Activated CD4-positive, alpha-beta T cell treated with anti-CD3 and anti-CD28 coated beads, Interleukin-2, amount 50 U/mL, for 48 hours (primary cell): ENCODE measurements at places on chromosomes 3 and 15.

- DNase-seq: no peak
These were observed 45.8 kb upstream of the CCDC50 start for GRCh38 chr3:191283400-191283799.

- no peak for DNase-seq
These were observed 2.9 kb upstream of the ZNF710 start for GRCh38 chr15:89998141-89998661.

DNA sequence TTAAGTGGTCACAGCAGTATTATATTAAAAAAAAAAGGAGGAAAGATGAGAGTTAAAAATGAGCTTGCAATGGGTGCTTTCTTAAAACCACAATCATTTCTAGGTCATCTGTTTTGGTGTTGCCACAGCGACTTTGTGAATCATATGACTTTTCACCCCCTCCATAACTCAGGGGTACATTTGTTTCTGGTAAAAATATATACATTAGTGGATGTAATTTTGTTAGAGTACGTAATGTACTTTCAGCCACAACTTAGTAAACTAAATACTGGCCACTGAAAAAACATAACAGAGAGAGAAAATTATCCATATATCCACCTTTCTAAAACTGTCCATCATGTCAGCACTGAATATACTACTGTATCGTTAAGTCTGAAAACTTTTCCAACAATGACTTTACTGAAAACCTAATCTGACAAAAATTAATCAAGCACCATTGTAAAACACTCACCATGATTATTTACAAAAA, 3.4 kb downstream of the ANKRD28 start:
- DNase-seq: no peak

GRCh38 chr3:153621953-153622352, 459.9 kb downstream of the RAP2B start:
- DNase-seq: peak; percentile 20

GRCh38 chr3:51817375-51817774, 38.3 kb upstream of the IQCF6 start:
- DNase-seq: no peak

- no peak for DNase-seq
These were observed 12.9 kb upstream of the PARL start for GRCh38 chr3:183897606-183898005.
